ENCODE measurements at places on chromosomes 2 and 18.

DNA sequence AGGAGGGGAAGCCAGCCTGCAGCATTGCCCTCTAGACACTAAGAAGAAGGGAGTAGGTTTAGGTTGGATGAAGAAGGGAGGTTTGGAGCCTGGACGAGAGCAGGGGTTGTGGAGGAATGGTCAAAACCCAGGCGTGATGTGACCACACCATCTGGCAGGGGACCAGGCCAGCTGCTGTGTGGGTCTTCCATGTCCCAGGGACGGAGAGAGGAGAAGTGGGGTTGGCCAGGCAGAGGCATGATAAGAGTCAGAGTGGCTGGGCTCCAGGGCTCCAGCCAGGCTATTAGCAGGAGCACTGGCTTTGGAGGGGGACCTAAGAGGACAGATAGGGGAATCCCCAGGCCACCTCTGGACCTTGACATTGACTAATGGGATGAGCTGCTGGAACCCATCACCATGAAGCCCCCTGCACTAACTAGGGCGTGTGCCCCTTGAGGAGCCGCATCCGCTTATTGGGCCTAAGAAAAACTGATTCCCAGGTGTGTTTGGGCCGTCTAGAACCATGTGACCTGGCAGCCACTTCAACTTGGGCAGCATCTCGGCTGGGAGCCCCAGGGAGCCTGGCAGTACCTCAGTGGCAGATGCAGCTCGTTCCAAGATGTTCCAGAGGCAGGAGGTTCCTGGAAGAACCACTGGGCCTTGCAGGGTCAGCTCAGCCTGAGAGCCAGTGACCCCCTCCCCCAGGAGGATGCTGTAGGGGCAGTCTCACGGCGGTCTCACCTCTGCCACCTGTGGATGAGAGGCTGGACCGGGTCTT is 235.1 kb downstream of the AGAP1 start:
- DNase-seq, result no peak

- no peak for DNase-seq
These were observed 5.6 kb downstream of the REL start for GRCh38 chr2:60886991-60887390.

GRCh38 chr2:14234911-14235310 is 397.6 kb upstream of the LRATD1 start:
- no peak for DNase-seq

DNA sequence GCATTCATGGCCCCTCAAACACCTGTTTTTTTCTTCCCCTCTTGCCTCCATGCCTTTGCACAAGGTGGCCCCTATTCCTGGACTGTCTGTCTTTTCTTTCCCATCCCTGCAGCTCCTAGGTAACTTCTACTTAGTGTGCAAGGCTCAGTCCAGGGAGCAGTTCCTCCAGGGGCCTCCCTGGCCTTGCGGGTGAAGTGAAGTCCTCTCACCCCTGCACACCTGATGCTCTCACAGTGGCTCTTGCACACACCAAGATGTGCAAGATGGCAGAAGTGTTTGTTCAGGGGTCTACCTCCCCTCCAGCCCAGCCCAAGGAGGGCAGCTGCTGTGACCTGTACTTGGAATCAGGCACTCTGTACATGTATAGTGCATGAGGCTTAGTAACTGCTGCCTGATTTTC is 236.8 kb upstream of the HS6ST1 start:
- no peak for DNase-seq

GRCh38 chr2:66929632-66930338 is 467.3 kb upstream of the ETAA1 start:
- no peak for DNase-seq

- DNase-seq, result no peak
These were observed 245.2 kb upstream of the REG3G start for GRCh38 chr2:78780256-78780655.

- DNase-seq, result no peak
These were observed 9.0 kb upstream of the FABP1 start for GRCh38 chr2:88136817-88137216.

- DNase-seq, result no peak
These were observed 144.3 kb upstream of the SMAD7 start for GRCh38 chr18:49094979-49095632.

DNA sequence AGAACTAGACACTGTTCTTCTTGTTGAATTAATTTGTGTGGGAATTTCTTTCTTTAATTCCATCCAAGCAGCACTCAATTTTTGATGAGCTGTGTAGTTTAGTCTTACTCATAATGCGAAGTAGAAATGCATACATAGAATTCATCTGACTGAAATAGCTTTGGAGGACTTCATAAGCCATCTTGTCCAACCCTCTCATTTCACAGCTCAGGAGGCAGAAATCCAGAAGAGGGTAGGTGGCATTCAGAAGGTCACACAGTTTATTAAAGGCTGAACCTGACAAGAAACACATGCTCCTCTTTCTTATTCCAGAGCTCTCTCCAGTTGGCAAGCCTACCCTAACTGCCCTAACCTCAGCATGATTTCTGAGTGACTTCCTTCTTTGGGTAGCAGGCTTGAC is 169.2 kb upstream of the NOSTRIN start:
- no peak for DNase-seq

- no peak for DNase-seq
These were observed 366.9 kb upstream of the GALNT5 start for GRCh38 chr2:156890529-156891148.

DNA sequence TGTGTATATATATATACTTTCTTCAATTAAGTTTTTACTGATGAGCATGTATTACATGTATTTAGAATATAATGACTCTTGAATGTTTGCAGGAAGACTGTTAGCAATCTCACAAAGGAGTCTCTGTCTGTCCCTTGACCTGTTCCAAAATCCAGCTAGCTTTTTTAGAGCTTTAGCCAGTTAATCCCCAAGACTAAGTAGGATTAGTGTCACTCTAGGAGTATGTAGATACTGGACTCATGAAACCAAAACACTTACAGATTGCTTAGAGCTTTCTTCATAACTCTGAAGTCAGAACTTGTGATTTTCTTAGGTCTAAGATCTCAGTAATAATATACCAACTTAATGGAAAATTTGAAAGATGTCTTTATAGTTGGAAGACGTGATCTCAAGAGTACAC is 2.2 kb downstream of the UBXN4 start:
- no peak for DNase-seq
